Fibroblast of skin of right biceps (primary cell): ENCODE measurements at places on chromosomes 11 and 22.

GRCh38 chr11:78417175-78417887, at the start of gene GAB2:
Gene GAB2, minus strand, starts transcription at chr11:78417820. Its CDS starts 100 bp downstream, at chr11:78417720.
- no peak for DNase-seq

DNA sequence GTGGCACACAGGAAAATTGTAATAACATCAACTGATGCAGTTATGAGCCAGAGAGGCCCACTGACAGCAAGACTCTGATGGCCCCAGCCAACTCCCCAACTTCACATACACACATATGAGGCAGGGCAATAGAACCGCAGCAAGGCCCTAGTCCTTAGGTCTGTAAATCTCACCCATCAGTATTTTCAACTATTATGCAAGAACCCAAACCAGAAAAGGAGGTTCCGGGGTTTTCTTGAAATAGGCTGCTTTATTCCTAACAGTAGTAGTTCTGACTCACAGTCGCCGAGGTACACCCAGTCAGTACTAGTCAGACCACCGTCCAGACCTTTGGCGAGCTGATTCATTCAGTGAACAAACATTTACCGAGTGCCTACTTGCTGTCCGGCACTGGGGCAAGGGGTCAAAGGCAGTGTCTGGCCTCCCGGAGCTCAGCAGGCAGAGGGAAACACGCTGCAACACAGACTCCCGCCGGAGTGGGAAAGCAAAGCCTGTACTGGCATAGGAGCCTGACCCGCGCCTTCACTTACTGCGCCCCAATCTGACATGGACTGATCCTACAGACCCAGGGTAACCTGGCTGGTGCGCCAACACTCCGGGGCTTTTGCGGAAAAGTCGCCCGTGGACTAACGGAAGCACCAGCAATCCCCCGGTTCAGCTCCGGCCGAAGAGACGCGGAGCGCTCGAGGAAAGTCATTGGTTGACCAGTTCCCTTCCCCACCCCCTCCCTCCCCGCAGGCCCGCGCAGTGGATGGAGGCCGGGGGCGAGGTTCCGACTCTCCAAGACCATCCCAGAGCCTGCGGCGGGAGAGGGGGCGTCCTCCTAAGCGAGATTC, 1.3 kb downstream of the PLEKHA7 start:
- DNase-seq, result no peak

DNA sequence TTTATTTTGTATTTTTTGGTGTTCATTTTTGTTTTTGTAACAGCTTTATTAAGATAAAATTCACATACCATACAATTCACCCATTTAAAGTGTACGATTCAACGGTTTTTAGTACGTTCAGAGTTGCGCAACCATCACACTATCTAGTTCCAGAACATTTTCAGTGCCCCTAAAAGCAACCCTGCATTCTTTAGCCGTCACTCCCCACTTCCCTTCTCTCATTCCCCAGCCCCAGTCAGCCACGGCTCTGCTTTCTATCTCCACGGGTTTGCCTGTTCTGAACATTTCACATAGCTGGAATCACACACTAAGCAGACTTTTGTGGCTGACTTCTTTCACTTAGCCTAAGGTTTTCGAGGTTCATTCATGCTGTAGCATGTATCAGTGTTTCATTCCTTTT, 9.6 kb upstream of the KCNQ1OT1 start:
- DNase-seq, result peak; percentile 50

DNA sequence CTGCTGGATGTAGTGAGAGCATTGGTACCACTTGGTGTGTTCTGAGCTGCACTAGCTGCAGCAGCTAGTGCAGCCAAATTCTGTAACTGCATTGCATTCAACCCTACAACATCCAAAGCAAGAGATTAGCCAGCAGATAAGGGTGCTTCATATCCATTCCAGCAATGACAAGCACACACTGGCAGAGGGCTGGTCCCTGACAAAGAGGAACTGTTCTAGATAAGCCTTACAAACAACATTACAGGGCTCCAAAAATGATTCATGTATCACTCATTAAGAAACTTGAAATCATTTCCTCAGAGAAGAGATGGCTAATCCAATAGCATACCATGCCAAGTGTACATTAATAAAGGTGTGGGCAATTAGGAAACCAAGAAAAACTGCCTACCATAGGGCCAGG, 28.4 kb upstream of the RAPSN start:
- peak; percentile 29 for DNase-seq

DNA sequence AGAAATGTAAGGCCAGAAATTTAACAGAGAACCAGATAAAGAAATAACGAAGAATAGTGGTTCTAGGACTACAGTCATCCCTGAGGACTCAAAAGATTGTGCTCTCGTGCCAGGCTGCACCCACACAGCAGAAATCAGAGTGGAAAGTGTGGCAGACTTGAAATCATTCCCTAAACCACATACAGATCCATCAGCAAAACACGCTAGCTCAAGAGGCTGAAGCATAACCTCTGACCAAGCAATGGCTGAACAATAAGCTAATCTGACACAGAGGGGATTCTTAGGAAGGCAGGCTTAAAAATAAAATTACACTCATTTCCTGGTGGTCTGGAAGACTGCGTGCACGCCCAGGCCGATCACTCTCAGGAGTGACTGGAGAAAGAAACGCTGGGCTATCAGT, 19.0 kb downstream of the NCF4 start:
- DNase-seq, result no peak

DNA sequence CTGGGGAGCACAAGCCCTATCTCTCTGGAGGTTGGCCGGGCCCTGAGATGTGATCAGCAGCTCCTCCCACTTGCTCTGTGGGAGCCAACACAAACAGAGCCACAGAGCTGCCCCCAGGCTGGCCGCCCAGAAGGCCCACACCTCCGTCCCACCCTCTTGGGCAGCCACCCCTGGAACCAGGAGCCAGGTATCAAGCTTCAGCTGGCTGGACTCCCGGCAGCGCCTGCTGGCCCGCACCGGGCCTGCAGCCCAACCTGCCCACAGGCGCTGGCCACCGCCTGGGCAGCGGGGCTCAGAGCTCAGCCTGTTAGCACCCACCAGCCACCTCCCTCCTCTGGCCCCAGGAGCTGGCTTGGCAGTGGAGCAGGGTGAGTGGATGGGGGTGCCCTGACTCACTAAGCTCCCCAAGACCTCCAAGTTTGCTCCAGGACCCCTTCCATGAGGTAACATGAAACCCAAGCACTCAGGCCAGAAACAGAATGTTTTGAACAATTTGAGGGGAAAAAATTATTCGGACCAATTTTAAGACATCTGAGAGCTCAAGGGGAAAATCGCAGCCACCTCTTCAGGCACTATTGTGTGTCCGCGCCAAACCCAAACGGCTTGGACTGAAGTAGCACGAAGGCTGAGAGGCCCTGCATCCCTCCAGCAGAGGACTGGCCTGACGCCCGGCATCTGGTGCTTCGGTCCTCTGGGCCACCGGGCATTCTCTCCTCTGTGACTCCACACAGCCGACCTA, 450.8 kb downstream of the SOX6 start:
- no peak for DNase-seq

DNA sequence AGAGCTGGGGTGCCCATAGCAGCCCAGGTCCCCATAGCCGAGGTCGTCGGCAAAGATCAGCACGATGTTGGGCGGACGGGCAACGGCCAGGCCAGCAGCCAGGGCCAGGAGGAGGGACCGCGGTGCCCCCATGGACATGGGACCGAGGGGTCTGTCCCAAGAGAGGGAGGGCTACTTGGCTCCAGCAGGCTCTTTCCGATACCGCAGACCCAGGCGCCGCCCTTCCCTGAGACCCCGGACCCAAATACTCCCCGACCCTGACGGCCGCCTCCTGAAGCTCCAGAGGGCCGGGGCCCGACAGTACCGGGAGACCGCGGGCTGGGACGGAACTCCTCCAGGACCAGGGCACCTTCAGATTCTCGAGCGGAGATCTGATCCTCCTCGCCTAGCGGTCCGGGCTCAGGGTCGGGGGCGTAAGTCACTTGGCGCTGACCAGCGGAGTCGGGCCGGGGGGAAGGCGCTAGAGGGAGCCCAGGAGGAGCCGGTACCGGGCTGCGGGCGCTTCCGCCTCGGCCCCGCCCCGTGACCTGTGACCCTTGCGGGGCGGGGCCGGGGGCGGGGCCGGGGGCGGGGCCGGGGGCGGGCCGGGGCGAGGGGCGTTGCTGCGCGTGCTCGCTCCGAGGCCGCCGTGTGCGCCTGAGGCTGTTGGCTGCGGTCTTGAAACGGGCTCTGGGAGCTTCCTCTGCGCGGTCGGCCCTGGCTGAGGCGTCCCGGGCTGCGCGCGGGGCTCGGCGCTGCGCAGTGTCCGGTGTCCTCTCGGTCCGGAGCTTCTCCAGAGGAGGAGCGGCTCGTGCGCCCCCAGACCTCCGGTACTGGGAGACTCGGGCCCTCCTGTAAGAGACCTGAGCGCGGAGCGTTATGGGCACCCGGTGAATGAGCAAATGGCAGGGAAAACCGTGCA, at the start of gene ARSA:
Gene ARSA (minus strand): TSS at position 511 of the 901 bp plus-strand sequence. CDS start 373 bp downstream, at position 138.
- DNase-seq, result peak; percentile 85

DNA sequence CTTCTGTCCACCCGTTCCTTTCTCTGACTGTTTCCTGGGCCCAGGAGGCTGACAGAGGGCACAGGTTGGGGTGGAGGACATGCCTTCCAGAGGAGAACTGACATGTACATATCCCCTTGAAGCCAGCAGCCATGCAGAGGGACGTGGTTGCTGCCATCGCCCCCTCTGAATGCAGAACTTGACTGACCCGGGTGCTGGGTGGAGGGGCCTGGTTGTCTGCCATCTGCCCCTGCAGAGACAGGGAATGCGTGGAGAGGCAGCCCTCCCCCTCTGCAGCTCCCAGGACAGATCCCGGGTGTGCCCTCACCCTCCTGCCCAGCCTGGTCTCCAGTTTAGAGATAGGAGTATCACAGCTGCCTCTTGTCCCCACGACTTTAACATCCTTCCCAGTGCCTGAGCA, 383.0 kb upstream of the B3GAT1 start:
- DNase-seq, result no peak

- peak; percentile 86 for DNase-seq
These were observed 145.3 kb downstream of the NCAM1 start for GRCh38 chr11:113106507-113106906.

DNA sequence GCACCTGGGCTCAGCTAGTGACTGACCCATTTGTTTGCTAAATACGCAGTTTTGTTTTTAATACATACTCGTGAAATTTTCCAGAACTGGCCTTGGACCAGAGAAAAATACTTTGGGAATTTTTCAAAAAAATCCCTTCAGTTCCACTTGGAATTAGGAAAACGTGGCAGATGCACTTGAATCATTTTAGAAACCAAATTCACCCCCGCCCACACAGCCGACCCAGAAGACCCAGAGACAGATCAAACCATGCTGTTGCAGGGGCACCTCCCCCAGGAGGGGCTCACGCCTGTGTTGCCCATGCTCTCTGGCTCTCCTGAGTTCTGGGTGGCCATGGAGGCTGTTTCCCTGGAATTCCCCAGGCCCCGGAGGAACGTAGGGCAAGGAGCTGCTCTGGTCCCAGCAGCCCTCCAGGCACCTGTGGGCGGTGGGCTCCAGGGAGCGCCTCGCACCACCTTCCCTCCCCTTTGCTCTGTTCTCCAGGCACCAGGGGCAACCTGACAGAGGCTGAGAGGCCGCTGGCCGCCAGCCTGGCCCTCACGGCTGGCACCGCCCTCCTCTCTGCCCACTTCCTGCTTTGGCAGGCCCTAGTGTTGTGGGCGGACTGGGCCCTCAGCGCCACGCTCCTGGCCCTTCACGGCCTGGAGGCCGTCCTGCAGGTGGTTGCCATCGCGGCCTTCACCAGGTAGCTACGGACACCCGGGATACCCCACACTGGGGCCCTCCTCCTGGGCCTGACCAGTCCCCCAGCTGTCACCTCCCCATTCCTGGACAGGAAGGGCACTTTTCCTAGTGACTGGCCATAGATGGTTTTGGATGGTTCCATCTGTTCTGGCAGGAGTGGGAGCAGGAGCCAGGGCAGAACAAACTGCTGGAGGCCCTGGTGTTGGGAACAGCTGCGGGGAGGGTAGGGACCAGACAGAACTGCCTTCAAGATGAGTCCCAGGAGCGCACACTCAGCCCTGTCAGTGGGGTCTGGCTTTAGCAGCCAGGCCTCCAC, 3.3 kb upstream of the EPS8L2 start:
- no peak for DNase-seq

DNA sequence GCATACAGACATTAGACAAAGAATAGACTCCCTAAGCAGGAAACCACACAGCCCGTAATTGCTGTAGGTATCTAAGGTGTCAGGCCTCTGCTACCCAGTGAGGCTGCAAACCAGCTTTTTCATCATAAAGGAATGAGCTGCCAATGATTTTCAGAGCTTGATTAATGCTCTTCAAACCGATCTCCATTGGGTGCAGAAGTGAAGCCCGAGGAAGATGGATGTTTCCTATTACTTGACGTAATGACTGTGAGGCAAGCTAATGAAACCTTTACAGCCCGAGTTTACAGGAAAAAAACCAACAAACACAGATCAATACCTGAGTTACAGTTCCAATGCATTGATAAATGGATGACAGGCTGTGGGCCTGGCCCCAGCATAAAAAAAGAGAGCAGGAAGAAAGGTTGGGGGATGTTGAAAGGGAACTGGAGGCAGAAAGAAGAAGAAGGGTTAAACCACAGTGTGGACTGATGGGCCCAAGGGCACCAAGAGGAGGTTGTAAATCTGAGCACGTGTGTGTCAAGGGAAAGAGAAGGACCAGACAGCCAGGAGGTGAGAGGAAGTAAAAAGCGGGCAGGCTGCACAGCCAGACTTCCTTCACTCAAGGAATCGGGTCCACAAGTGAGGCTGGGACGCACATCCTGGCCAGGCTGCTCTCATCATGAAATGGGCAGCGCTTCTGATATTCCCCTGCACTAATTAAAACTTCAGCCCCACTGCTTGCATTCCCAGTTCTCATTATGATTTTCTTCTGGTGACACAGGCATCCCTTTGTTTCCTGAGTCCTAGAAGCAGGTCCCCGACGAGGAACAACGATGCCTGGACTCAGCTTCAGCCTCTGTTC, 70.6 kb upstream of the NTM start:
- no peak for DNase-seq

- peak; percentile 67 for DNase-seq
These were observed 1.6 kb downstream of the SMIM38 start for GRCh38 chr11:69157156-69157821.

GRCh38 chr11:57752954-57753353, 1.3 kb upstream of the BTBD18 start:
- no peak for DNase-seq

DNA sequence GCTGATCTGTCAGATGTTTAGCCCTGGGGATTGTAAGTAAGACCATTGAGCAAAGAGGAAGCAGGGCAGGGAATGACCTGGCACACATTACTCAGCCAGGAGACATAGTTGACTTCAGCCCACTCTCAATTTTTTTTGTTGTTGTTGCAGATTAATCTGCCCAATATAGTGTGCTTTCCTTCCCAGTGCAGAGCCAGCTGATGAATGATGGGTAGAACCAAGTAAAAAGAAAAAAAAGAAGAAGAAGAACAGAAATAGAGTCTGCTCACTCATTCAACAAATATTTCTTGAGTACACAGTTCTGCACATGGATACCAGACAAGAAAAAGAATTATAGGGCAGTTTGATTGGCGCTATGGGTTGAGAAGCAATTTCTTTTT, 292.7 kb downstream of the ETS1 start:
- peak; percentile 52 for DNase-seq

GRCh38 chr11:1840780-1841480, 2.1 kb downstream of the TNNI2 start:
- DNase-seq, result no peak

- peak; percentile 100 for DNase-seq
These were observed 95.8 kb downstream of the SWAP70 start for GRCh38 chr11:9759519-9760192.

GRCh38 chr11:121649798-121650197, 197.0 kb upstream of the SORL1-AS1 start:
- DNase-seq, result no peak
